ENCODE measurements at places on chromosomes 4 and X.
A peak's percentile ranks its signal among the peaks of the same experiment; 100 is the strongest.

DNA sequence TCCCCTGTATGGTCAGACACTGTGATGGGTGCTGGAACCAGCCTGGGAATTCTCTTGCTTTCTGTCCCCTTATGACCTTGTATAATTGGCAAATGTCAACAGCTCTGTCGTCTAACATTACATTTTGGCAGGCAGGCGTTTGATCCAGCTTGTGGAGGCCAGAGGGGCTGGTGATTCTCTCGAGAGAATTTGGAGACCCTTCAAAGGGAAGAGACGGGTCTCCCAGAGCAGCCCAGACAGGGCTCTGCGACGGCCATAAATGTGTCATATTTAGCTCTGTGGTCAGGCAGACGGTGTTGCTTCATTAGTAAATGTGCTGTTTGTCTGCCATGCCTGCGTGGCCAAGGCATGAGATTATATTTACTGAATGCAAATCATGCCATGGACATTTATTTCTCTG lies 68.7 kb downstream of the SORCS2 start:
- DNase-seq = peak; percentile 53

DNA sequence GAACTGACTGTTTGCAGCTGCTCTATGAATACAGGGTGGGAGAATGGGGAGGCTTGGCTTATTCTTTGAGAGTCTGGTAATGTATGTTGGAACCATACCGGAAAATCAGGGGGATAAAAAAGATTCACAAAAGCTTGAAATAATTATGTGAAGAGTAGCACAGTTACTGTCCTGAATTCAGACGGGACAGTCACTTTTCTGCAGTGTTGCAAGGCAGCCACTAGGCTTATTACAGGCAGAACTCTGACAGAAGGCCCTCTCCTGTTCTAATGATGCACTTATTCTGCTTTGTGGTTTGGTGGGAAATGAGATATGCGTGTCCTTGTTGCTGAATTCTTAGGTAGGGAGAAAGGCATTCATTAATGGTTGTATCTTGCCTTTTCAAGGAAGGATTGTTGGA lies 37.2 kb downstream of the GUCY1B1 start:
- peak; percentile 76 for DNase-seq

GRCh38 chr4:52836678-52837077 lies 25.4 kb upstream of the RASL11B start:
- no peak for DNase-seq

GRCh38 chr4:15400981-15401671 lies 26.7 kb upstream of the C1QTNF7 start:
- peak; percentile 74 for DNase-seq

GRCh38 chr4:71266090-71266794 lies 72.6 kb upstream of the SLC4A4 start:
- DNase-seq = peak; percentile 45

DNA sequence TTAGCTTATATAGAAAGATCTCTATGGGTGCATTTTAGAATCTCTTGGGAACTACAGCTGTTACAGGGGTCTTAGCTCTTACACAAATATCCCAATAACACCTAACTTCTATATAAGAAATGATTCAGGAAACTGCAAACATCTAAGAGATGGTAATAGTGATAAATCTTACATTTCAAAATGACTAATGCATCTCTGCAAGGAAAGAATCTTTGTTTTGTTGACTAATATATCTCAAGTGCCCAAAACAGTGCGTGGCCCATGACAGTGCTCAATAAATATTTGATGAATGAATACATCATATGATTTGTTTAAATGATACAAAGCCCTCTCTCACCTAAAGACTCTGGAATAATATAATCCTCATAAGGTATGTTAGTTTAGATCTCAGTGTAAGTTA lies 47.5 kb downstream of the CENPE start:
- no peak for DNase-seq

GRCh38 chrX:13888284-13888683 lies 71.4 kb upstream of the GPM6B start:
- DNase-seq = no peak

- no peak for DNase-seq
Observed at GRCh38 chrX:124203311-124203710, 129.1 kb upstream of the TEX13D start.

DNA sequence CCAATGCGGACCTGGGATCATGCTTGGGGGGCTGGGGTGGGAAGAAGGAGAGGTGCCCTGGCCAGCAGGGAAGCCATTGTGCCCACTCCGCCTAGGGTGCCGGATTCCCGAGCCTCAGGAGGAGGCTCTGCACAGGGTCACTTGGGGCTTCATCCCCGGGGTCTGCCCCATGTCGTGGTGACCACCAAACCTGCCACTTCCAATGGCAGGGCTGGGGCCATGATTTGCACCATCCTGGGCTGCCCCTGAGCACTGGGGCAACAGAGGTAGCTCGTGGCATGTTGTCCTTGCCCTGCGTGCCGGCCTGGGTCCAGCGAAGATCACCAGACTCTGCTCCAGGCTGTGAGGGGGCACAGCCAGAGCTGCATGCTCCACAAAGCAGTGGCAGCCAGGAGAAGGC lies 71.4 kb upstream of the DCAF12L2 start:
- no peak for DNase-seq
